Vein endothelial cell (primary cell): ENCODE measurements at places on chromosomes 7 and 10. TPM values are rescaled to one million over a fixed set of nuclear protein-coding genes. Genes with fewer than 3 reads are reported as not detected.

The TEX47 gene
- total RNA-seq: not detected in 2 replicates

The RFC2 gene
- 22.5 and 30.2 TPM in 2 replicates for total RNA-seq

The CTTNBP2 gene
- total RNA-seq: not detected in 2 replicates

The SNX10 gene
- total RNA-seq: 0.65 and 2.3 TPM in 2 replicates

The PROSER2 gene
- 10.0 and 11.8 TPM in 2 replicates for total RNA-seq

The KIAA1549 gene
- 3.9 and 5.0 TPM in 2 replicates for total RNA-seq

The MKX gene
- total RNA-seq: not detected in 2 replicates

The PNLIPRP3 gene
- total RNA-seq: not detected in 2 replicates

The PNLIPRP2 gene
- not detected in 2 replicates for total RNA-seq

The PHKG1 gene
- total RNA-seq: 0.19 and 0.33 TPM in 2 replicates

The GRID1 gene
- total RNA-seq: 0.10 TPM in 1 of 2 replicates, not detected in the other

The GIMAP7 gene
- 25.2 and 31.6 TPM in 2 replicates for total RNA-seq

The HPSE2 gene
- under 0.01 TPM in 1 of 2 replicates, not detected in the other for total RNA-seq
